LHCN-M2 (cell line): ENCODE measurements at places on chromosomes 1 and 21. TPM values are rescaled to one million over a fixed set of nuclear protein-coding genes. Genes with fewer than 3 reads are reported as not detected.

The HSD3B1 gene
- not detected in 2 replicates for total RNA-seq

The RGS1 gene
- 0.11 and 0.19 TPM in 2 replicates for total RNA-seq

The SPRR2F gene
- total RNA-seq: not detected in 2 replicates

The SPRR3 gene
- not detected in 2 replicates for total RNA-seq

The LCE1E gene
- not detected in 2 replicates for total RNA-seq

The CFHR1 gene
- not detected in 2 replicates for total RNA-seq

The SMIM11 gene
- total RNA-seq: 1.2 and 3.7 TPM in 2 replicates

The FAM163A gene
- not detected in 2 replicates for total RNA-seq

The SPRR4 gene
- total RNA-seq: not detected in 2 replicates

The DYRK3 gene
- 30.5 and 31.0 TPM in 2 replicates for total RNA-seq

The RSPH1 gene
- not detected in 2 replicates for total RNA-seq

The SLAMF7 gene
- not detected in 2 replicates for total RNA-seq

The SEMA6C gene
- total RNA-seq: 2.1 and 3.8 TPM in 2 replicates

The XCL2 gene
- not detected in 2 replicates for total RNA-seq

The CD164L2 gene
- total RNA-seq: not detected in 2 replicates

The MRPL37 gene
- total RNA-seq: 129 and 136 TPM in 2 replicates

The SYNC gene
- total RNA-seq: 50.5 and 55.2 TPM in 2 replicates

The SAMSN1 gene
- not detected in 2 replicates for total RNA-seq

The SLC25A34 gene
- total RNA-seq: 0.19 and 0.40 TPM in 2 replicates

The FOXD3 gene
- total RNA-seq: not detected in 2 replicates

The NCAM2 gene
- 0.40 and 0.51 TPM in 2 replicates for total RNA-seq

The SV2A gene
- 18.1 and 23.5 TPM in 2 replicates for total RNA-seq

The OR2T33 gene
- total RNA-seq: not detected in 2 replicates

The MATN1 gene
- total RNA-seq: 0.06 and 0.32 TPM in 2 replicates

The CYP4A11 gene
- not detected in 2 replicates for total RNA-seq

The CHIA gene
- not detected in 2 replicates for total RNA-seq

The ANGPTL1 gene
- total RNA-seq: 2.0 and 3.7 TPM in 2 replicates

The LCE2C gene
- total RNA-seq: not detected in 2 replicates

The VASH2 gene
- total RNA-seq: 1.7 and 3.3 TPM in 2 replicates

The SLFNL1 gene
- total RNA-seq: 0.17 TPM in 1 of 2 replicates, not detected in the other

The FCRL5 gene
- not detected in 2 replicates for total RNA-seq

The PRMT6 gene
- 16.5 and 20.9 TPM in 2 replicates for total RNA-seq

The GPR37L1 gene
- 0.06 TPM in 1 of 2 replicates, not detected in the other for total RNA-seq

The MEX3A gene
- 4.9 and 5.8 TPM in 2 replicates for total RNA-seq
